ENCODE measurements at places on chromosomes 12 and 14.

GRCh38 chr14:103404032-103404918 lies 19.1 kb downstream of the MARK3 start:
- DNase-seq: no peak

GRCh38 chr12:79086541-79087296 lies 222.1 kb downstream of the SYT1 start:
- no peak for DNase-seq

DNA sequence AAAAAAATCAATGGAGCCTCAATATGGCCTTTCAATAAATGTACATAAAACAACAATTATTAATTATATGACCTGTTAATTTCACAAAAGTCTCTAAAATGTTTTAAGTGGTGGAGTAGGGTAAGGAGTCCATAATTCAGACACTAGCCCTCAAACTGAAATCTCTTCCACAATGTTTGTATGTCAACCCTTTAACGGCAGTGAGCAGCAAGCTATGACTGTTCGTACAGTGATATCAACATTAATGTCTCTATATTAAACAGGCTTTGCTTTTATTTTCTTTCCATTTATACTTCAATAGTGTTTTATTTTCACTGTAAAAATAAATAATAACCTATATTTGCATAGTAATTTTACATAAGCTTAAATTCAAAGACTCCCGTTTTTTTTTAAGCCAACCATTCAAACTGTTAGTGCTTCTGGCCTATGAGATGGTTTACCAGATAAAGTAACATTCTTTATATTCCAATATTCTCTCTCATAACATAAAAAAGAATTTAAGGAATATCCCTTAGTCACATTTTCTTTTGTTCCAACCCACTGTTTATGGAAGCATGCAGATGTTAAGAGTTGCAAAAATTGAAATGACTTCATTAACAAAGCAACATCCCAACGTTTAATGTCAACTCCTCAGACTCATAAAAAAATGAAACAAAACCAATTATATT lies 2.3 kb downstream of the CDK17 start:
- no peak for DNase-seq

GRCh38 chr12:89824822-89825221 lies 116.2 kb upstream of the ATP2B1 start:
- DNase-seq: no peak

DNA sequence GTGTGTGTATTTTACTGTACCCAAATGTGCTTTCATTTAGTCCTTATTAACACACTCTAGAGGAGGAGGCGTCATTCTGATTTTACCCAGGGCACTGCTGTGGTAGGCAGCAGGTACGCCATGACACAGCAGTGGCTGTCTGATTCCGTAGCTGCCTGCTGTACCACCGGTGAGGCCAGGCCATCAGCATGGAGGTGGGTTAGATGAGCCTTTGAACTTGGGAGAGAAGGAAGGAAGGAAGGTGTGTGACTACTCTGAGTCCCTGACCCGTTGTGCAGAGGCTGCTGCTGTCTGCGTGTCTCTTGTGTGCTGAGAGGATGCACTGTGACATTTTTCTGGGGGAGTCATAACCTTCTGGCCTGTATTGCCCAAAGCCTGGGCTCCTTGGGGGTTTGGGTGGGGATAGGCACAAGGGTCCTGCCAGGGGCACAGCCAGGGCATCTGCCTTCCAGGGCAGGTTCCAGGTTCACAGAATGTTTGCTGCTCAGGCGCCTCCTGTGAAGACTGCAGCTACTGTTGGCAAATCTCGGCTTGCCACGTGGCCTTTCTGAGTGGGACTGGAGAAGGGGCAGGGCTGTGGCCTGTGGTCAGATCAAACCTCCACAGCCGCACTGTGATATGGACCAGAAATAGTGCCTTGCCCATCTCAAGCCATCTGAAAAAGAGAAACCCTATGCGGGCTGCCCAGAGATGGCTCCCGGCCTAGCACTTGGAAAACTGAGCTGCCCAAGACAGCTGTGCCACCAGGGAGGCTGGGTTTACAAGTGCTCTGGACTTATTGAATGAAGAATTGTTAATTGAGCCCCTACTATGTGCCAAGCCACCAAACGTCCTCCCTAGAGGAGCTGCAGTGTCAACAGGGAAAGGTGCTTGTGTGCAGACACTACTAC lies 47.1 kb downstream of the MLXIP start:
- DNase-seq: no peak

DNA sequence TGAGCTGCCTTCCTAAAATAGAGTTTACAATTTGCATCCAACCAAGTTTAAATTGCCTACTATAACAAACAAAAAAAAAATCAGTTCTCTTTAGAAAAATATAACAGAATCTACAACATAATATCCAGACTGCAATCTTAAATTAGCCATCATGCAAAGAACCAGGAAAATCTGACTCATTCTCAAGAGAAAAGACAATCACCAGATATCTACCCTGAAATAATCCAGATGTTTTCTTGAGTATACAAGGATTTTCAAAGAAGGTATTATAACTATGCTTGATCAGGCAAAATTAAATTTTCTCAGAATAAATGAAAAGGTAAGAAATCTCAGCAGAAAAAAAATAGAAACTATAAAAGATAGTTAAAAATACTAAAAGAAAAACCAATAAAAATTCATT lies 115.6 kb downstream of the CCER1 start:
- no peak for DNase-seq

DNA sequence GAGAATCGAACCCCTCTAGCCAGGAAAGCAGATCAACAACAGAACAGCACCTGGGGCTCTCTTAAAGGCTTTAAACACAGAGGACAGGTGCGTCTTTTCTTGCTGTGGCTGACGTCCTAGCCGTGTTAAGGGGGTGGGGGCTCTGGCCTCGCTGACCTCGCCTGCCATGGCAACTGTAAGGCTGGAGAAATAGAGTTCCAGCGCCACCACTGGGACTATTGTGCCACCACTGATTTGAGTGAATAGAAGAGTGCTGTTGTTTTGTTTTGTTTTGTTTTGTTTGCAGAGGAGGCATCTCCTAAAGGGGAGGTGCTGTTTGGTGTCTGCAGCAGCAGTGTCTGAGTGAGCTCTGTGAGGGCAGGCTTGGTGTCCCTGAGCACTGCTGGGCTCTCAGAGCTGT lies 34.2 kb upstream of the PRMT8 start:
- no peak for DNase-seq

- no peak for DNase-seq
Observed at GRCh38 chr12:94206886-94207285, 58.5 kb downstream of the PLXNC1 start.

- DNase-seq: no peak
Observed at GRCh38 chr14:34053666-34054065, 102.8 kb upstream of the EGLN3 start.

GRCh38 chr12:94643606-94644005 lies 6.8 kb downstream of the TMCC3 start:
- no peak for DNase-seq

GRCh38 chr12:119354172-119354571 lies 19.6 kb downstream of the CCDC60 start:
- no peak for DNase-seq

DNA sequence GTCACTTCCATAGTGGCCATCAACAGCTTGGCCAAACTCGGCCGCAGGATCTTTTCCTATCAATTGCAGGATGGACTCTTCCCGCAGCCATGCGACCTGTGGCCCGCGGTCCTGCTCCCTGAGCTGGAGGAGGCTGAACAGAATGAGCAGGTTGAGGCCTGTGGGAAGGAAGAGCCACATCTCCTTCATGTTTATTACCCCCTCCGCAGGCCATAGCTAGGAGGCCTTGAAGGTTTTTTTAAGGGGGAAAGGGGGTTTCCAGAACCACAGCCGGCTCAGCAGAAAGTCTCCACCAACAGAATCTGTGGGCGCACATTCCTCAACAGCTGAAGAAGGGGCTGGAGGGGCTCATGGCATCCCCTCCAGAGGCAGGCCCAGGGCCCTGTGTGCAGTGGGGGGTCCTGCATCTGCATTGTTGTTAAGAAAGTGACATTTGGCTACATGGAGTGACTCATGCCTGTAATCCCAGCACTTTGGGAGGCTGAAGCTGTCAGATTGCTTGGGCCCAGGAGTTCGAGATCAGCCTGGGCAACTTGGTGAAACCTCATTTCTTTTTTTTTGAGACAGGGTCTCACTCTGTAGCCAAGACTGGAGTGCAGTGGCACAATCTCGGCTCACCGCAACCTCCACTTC lies 25.2 kb upstream of the PPP1R13B start:
- DNase-seq: peak; percentile 28

GRCh38 chr14:105146976-105147635 lies 21.5 kb downstream of the JAG2 start:
- peak; percentile 17 for DNase-seq

DNA sequence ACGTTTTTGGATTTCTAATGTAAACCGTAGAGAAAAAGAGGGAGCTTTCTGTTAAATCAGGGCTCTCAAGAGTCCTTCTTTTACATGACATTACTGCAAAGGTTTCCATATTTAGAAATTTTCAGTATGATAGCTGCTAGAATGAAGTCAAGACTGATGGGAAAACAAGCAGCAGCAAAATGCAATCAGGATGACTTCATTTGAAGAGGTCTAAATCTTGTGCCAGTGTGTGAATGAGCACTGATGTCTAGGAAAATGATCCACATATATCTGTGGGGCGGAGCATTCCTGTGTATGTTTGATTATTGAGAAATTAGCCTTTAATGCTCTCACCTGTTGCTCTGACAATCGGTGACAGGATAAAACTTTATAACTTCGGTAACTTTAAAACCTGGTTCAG lies 73.6 kb downstream of the GRIP1 start:
- DNase-seq: no peak

GRCh38 chr12:52004042-52004648 lies 2.6 kb upstream of the TAMALIN start:
- DNase-seq: peak; percentile 38

DNA sequence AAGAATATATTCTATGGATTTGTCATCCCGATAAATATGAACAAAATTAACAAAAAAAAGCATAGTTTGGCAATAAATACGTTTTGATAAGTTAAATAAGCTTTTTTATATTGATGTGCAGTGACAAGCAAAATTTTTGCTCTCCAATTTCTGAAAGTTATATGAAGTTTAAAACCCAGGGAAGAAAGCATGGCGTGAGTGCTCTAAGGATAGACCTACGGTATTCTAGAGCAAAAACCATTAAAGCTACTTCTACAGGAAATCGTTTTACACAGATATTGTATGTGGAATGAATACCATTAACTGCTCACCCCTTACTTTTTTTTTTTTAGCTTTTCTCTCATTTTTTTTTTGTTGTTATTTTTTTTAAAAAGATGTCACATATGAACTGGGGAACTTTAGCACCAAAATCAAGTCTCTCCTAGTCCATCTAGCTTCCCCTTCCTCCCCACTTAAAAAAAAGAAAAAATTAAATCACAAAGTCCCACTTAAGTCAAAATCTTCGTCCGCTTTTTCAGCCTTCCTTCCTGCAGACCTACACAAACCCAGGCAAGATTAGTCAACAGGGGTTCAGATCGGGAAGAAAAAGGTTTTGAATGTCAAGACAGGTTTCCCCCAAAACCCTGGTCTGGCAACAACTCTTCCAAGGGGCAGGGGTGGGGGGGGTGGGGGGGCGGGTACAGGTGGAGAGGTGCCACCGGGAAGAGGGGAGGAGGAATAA lies 4.4 kb downstream of the ZFP36L1 start:
- DNase-seq: no peak

DNA sequence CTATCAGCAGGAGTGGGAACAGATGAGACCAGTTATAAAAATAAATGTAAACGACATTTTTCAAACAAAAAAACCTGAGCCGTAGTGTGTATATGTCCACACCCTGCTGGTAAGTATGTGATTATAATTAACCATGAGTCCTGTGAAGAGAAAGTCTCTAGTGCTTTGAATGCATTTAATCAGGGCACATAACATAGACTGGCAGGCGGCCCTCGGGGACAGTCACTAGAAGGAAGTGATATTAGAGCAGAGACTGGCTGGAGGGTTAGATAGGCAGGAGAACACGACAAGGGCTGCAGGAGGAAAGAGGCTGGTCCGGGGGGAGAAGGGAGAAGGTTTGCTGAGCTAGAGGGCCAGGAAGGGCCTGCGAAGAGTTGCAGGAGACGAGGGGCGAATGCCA lies 23.8 kb upstream of the ELK3 start:
- no peak for DNase-seq

- no peak for DNase-seq
Observed at GRCh38 chr14:88049936-88050335, 45.0 kb downstream of the GPR65 start.

- no peak for DNase-seq
Observed at GRCh38 chr12:91610561-91610960, 427.9 kb upstream of the DCN start.

DNA sequence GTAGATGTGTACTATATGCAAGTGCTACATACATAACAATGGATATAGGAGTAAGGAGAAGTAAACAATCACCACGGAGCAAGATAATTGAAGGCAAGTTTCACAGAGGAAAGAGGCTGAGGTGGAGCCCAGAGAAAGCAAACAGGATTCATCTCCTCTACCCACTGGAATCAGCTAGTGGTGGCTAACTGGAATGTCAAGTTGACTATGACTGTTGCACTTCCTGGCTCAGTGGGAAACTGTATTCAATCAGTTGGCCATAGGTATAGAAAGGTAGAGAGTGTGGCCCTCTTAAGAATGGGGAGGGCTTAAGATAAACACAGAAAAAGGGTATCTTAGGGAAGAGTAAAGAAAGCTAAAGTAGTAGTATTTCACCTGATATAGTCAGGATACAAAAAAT lies 62.4 kb downstream of the MAP4K5 start:
- no peak for DNase-seq

GRCh38 chr12:24750263-24750662 lies 198.6 kb downstream of the BCAT1 start:
- DNase-seq: no peak

- no peak for DNase-seq
Observed at GRCh38 chr12:108839890-108840230, 17.5 kb downstream of the SSH1 start.

DNA sequence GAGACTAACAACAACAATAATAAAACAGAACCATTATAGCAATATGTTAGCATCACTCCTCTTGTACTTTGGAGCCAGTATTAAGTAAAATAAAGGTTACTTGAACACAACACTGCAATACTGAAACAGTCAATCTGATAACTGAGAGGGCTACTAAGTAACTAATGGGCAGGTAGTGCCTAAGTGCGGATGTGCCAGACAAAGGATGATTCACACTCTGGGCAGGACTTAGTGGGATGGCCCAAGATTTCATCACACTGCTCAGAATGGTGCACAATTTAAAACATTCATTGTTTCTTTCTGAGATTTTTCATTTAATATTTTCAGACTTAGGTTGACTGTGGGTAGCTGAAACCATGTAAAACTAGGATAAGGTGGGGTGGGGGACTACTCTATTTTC lies 131.9 kb upstream of the CAND1 start:
- DNase-seq: no peak

DNA sequence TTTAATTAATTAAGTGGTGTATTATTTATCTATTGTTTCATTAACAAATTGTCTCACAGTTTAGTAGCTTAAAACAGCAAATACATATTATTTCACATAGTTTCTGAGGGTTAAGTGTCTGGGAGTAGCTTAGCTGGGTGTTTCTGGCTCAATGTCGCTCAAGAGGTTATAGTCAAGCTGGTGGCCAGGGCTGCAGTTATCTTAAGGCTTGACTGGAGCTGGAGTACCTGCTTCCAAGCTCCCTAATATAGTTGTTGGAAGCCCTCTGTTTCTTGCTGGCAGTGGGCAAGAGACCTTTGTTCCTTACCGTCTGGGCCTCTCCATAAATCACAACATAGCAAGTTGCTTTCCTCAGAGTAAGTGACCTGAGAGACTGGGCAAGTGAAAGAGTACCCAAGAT lies 66.6 kb downstream of the RAD51B start:
- DNase-seq: no peak

GRCh38 chr12:132388379-132389015 lies 59.1 kb upstream of the GALNT9 start:
- no peak for DNase-seq
